NB4 (cell line): ENCODE measurements at places on chromosomes 11 and 22.

- DNase-seq: no peak
Measured at GRCh38 chr11:134542401-134543165, 130.5 kb upstream of the B3GAT1 start.

GRCh38 chr11:61539006-61539405 is 30.5 kb downstream of the LRRC10B start:
- DNase-seq: no peak

DNA sequence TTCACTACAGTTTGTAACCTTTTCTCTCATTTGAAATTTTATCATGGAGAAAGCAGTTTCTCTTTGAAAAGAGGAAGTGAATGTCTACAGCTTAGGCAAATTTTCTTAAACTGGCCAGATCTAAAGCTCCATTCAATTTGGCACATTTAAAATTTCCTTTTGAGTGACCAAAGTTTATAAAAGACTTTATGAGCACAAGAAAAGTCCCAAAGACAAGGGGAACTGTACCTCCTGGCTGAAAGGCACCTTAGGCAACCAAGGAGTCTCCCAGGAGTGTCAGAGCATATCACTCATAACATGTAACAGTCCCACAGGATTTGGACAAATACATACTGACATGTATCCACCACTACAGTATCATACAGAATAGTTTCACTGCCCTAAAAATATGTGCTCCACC is 41.3 kb downstream of the NARS2 start:
- DNase-seq: peak; percentile 41

- no peak for DNase-seq
Measured at GRCh38 chr22:39269095-39269790, 24.5 kb upstream of the PDGFB start.

- peak; percentile 70 for DNase-seq
Measured at GRCh38 chr11:61828629-61829407, 718 bp downstream of the FADS2 start.

DNA sequence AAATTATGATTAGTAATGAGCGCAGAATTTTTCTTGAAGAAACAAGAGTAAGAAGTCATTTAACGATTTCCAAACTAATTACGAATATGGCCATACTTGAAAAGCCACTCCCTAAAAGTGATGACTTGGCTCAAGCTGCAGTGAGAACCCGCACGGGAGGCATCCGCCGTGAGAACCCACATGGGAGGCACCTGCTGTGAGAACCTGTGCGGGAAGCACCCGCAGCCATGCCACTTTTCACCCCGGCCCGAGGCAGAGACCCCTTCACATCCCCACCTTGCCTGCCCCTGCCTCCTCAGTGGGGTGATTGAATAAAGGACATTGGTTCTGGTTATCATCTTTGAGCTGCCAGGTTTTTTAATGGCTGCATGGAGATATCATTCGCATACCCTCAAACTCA is 89.7 kb downstream of the BRD1 start:
- DNase-seq: no peak

DNA sequence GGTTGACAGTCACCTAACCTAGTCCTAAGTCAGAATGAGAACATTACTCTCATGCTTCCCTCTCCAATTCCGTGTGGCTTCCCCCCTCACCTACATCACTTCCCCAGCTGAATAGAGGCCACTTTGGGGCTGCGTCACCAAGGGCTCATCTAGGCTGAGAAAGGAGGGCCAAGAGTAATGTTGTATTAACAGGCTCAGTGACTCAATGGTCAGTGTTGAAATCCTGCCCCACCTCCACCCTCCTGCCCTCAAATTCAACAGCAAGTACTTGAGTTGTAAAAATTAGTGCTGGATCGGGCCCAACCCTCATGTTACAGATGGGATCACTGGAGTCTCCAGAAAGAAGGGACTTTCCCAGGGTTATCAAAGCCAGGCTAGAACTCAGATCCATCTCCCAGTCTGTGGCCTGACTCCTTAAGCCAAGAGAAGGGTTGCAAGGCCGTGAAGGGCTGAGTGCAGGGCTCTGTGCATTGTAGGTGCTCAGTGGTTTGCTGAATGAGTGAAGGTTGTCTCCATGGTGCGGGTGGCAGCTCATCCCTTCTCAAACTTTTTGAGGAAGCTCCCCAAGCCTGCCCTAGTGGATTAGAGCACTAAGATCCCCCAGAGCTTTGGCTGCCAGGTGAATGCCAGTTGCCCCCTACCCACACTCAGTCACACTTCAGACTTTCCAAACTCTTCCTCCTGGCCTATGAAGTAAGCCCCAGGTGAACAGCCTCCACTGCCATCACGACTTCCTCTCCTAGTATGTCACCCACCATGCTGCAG is 3.2 kb downstream of the DGAT2 start:
- DNase-seq: peak; percentile 77

GRCh38 chr11:64340671-64341335 is 799 bp downstream of the CCDC88B start:
- no peak for DNase-seq

DNA sequence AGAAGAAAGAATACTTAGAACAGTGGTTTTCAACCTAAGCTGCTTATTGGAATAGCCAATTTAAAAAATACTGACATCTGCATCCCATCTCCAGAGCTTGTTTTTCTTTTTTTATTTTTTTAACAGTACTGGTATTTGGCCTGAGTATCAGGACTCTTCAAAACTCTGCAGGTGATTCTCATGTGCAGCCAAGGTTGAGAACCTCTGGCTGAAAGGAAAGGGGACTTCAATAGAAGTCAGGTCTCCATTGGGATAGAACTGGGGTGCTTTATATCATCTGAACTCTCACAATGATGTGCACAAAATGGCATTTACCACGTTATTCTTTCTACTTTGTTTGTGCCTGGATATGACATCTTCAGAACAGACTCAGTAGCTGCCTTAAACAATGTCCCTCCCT is 55.3 kb downstream of the BBOX1 start:
- no peak for DNase-seq

- DNase-seq: no peak
Measured at GRCh38 chr11:64438986-64439771, 80.2 kb downstream of the RPS6KA4 start.

DNA sequence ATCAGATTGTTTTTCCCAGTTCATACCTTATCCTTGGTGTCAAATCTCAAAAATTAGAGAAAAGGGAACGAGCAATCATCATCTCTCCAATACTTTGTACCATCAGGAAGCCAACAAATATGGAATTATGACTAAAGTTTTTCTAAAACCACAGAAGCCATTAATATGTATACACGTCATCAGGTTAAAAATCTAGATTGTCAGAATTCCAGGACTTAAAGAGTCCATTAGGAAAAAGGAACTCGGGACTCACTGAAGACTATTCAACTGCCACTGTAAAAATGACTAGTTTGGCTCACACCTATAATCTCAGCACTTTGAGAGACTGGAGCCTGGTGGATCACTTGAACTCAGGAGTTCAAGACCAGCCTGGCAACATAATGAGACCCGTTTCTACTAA is 344.4 kb upstream of the LRRC4C start:
- no peak for DNase-seq

DNA sequence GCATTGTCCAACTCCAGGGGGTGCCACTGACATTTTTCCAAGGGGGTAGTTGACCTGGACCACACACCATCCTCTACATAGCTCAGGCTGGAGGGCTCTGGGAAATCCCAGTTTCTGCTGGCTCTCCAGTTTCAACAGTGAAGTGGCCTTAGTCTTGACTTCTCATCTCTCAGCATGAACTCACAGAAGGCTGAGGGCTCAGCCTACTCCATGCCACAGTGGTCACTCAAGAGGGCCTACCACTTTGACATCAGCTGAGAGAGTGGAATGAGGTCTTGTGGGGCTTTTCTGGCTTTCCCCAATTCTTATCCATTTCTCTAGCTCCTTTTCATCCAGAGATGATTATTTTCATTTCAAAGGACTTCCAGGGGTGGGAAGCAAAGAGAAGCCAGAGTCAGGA is 7.4 kb downstream of the HTR3A start:
- no peak for DNase-seq

GRCh38 chr22:28594797-28595462 is 84.7 kb downstream of the TTC28 start:
- DNase-seq: peak; percentile 63

DNA sequence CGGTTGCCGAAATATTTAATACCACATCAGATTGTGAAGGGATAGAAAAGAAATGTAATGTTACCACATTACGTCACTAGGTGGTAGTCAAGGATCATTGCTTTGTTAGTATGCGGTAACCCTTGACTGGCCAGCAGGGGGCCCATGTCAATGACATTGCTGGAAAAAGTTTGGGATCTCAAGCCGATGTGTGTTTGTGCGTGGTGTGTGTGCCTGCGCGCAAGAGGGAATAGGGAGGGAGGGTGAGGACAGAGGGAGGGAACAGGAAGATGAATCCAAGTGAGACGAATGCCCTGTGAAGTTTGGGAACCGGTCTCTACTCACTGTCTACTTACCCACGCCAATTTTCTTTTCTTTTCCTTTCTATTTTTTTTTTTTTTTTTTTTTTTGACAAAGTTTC is 10.7 kb upstream of the MRGPRX2 start:
- peak; percentile 78 for DNase-seq
